ENCODE measurements at places on chromosomes 7 and 10. TPM values are rescaled to one million over a fixed set of nuclear protein-coding genes. Genes with fewer than 3 reads are reported as not detected.

GJD4 gene
- not detected for total RNA-seq

NUPR2 gene
- total RNA-seq: not detected

GRCh38 chr7:29839921-29840320 lies 33.6 kb downstream of the WIPF3 start:
- no peak for DNase-seq

DNA sequence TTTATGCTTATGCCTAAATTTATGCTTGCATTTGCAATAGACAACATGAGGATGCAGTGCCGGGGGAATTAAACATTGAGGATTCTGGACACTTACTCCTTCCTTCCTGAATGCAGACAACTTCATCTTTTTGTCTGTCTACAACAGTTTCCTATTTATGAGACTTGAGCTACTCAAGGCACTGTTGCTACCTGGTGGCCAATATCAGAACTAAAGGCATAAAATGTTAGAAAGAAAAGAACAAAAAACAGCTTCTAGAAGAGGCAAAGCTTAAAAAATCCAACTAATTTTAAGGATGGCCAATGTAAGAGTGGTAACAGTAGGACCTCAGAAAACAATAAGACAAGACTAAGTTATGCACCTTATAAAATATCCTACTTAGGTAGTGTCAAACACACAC lies 144.5 kb upstream of the PTN start:
- DNase-seq: no peak

ACSM6 gene
- total RNA-seq: not detected

ENTPD1 gene
- total RNA-seq: 0.66 TPM

DNA sequence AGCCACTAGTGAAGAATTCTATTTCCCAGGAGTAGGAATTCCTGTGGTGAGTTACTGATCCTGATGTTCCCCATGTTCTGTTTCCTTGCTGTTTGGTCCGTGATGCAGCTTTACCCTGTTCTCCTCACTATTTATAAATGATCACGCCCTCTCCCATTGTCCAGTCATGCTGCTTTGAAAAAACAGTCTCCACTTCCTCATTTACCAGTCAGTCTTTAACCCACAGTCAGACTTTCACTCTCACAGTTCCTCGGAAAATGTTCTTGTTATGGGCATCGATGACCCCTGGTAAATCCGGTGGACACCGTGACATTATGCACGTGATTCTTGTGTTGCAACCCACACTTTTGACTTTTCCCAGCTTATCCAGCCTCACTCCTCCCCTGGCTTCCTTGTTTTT lies 14.4 kb downstream of the SCIN start:
- DNase-seq: no peak
